ENCODE measurements at places on chromosomes 16 and 17.

DNA sequence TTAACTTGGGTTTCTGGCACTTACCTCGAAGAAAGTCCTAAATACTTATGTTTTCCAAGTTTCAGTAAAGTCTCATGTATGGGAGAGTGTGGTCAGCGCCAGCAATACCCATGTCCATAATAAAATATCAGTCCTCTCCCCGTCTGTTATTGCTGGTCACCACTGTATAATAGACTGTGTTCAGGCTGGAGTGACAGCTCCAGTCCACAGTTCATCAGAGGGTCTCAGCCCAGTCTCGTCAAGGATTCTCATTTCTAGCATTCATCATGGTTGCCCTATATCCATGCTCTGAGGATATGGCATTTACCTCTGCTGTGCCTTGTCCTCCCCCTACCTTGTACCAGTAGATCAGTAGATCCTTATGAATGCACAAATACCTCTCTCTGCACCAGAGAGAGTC, 384.5 kb downstream of the NPIPA7 start:
- no peak for DNase-seq

GRCh38 chr17:3988297-3989040, 24.2 kb upstream of the ATP2A3 start:
- no peak for DNase-seq

- no peak for DNase-seq
Observed at GRCh38 chr16:51276336-51276735, 125.3 kb upstream of the SALL1 start.

GRCh38 chr16:88988980-88989811, 12.2 kb upstream of the CBFA2T3 start:
- DNase-seq, result no peak

DNA sequence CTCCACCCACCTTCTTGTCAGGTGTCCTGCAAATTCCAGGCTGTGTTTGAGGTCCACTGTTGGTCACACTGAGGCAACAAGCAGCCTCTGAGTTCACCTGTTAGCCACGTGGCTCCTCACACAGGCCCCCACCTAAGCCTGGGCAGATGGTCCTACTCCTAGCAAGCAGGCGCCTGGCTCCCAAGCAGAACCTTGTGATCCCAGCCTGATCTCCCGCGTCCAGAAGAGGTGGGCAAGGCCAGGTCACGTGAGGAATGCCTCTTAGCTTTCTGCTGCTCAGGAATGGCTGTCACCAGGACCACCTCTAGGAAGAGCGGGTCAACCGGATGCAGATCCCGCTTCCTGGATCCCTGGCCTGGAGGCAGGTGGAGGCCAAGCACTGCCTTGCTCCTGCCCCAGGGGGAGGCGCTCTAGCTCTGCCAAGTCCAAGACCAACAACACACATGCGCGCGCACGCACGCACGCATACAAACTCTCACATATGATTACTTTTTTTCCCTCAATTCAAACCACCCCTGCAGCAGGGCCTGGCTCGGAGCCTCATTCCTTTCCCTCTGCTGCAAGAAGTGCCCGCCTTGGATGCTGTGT, 9.5 kb downstream of the CYB561 start:
- no peak for DNase-seq

- no peak for DNase-seq
Observed at GRCh38 chr17:82892899-82893565, 53.2 kb upstream of the ZNF750 start.

- no peak for DNase-seq
Observed at GRCh38 chr17:69066482-69066881, 5.8 kb upstream of the ABCA9 start.

DNA sequence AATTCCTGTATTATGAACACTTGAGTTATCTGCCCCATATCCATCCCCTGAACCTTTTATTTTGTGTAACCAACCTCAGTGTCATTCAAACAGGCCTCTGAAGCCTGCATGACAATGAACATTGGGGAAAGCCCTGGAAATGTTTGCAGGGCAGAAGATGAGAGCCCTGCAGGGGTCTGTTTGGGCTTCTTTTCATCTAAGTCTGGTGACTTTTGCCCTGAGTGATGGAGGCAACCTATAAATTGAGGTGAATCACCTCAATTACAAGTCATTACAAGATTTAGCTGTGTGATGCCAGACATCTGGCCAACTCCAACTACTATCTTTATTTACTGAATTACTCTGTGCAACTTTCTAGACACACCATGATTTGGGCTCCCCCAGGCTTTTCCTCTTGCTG, 189.2 kb downstream of the MAF start:
- DNase-seq, result no peak

DNA sequence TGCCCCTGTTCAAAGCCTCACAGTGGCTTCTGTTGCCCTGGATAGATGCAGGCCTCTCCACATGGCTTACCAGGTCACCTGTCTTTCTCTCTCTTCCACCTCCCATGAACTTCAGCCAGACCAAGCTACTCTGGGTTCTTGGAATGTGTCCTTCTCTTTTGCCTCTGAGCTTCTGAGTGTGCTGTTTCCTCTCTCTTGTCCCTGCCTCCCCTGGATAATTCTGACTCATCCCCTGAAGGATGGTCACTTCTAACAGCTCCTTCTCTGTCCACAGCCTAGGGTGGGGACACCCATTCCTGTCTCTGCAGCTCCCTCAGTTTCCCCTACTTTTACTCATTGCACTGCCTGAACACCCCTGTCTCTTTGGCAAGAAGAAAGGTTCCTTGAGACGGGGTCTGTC, 2.9 kb downstream of the GUCY2D start:
- no peak for DNase-seq

GRCh38 chr16:88872650-88873331, 6.3 kb upstream of the PABPN1L start:
- no peak for DNase-seq

DNA sequence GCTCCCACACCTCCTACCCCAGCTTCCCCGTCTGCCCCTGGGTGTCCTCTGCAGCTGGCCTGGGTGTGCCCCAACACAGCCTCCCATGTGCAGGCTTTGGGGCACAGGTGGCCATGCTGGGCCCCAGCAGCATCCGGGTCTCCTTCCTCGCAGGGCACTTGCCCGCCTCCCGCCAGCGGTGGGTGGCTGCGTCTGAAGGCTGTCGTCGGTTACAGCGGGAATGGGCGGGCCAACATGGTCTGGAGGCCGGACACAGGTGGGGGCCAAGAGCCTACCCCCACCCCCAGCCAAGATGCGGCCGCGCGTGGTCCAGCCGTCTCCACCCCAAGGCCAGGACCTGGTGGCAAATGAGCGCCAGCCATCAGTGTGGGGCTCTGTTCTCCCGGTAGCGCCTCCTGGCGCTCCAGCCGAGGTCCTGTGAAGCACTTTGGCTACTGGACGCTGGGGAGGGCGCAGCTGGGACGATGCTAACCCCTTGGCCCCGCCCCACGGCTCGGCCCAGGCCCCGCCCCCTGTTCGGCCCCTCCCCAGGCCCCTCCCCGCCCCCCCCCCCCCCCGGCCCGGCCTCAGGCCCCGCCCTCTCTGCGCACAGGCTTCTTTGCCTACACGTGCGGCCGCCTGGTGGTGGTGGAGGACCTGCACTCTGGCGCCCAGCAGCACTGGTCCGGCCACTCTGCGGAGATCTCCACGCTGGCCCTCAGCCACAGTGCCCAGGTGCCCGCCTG, 7.3 kb upstream of the RHOT2 start:
- peak; percentile 91 for DNase-seq

DNA sequence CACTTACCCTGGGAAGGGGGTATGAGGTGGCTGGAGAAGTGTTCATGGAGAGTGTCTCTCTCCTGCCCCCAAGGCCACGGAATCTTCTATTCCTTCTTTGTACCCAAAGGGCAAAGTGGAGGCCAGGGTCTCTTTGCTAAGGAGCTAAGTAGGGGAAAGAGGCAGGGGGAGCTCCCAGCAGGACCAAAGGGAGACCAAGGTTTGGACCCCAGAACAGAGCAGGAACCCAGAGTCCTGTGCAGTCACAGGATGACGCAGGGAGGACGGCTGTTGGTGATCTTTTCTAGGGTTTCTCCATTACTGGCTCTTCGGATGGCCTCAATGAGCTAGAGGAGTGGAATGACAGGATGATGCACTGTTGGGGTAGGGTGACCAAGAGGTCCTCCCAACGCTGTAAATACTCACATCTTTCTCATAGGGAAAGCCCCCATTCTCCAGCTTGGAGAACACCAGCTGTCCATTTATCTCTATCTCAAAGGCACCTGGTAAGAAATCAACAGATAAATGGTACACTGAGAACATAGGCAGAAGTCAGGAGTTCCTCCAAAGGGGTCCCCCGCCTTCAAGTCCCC, 966 bp downstream of the MIEN1 start:
- peak; percentile 15 for DNase-seq

DNA sequence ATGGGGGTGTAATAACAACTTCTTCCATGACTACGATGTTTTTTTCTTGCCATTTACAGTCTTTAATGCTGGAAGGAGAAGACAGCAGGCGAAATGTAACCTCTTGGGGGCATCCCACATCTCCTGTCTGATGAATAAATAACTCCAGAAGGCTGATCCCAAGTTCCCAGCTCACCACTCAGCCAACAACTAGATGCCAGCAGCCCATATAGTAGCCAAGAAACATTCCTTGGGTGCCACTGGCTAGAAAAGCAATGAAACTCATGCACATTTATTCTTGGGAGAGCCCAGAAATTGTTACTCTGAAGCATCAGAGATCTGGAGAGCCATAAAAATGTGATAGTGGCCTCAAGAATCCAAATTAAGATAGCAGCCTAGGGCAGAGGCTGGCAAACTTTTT, 22.7 kb upstream of the TMEM101 start:
- no peak for DNase-seq

GRCh38 chr17:57004944-57005579, 27.1 kb downstream of the SCPEP1 start:
- DNase-seq, result no peak

- no peak for DNase-seq
Observed at GRCh38 chr17:75289832-75290337, 652 bp upstream of the SLC25A19 start.

DNA sequence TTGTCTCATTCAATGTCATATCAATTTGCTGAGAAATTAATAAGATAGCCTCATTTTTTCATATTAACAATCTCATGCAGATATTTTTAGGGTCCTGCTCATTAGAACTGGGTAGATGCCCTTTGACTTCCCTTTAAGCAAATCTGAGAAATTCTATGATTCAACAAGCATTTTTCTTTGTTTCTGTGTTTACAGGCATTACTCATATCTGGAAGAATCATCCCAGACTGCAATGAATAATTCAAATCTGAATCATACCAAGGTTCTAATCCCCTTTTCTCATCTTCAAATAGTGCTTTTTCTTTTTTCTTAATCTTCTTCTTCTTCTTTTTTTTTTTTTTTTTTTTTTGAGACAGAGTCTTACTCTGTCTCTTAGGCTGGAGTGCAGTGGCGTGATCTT, 69.2 kb upstream of the KIFC3 start:
- DNase-seq, result no peak

DNA sequence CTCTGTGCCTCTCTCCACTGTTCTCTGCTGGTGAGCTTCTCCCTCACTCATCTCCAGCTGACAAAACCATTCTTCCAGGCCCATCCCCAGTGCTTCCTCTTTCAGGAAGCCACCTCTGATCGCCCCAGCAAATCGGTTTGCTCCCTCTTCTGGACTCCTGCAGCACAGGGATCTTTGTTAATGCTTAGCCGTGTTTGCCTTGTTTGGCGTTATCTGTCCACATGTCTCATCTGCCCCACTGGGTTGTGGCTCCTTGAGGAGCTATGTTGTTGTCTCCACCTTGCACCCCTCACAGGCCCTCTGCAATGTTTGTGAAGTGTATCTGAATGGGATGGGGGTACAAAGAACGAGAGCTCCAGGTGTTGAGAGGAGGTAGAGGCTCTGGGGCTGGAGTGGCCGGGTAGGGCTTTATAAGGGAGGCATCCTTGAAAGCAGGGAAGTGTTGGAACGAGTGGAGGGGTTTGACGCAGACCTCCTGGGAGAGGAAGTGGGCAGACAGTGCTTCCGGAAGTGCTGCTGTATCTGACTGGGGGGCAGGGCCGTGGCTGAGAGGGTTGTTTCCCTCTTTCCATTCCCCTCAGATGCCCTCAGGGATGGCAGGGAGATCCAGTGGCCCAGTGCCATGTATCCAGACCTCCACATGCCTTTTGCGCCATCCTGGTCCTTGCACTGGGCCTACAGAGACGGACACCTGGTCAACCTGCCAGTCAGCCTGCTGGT, 27.8 kb downstream of the CASKIN2 start:
- DNase-seq, result no peak

- DNase-seq, result no peak
Observed at GRCh38 chr16:57284209-57284951, at the start of gene PLLP. Gene PLLP (minus strand): TSS chr16:57284672. CDS start chr16:57284540, 132 bp downstream.

DNA sequence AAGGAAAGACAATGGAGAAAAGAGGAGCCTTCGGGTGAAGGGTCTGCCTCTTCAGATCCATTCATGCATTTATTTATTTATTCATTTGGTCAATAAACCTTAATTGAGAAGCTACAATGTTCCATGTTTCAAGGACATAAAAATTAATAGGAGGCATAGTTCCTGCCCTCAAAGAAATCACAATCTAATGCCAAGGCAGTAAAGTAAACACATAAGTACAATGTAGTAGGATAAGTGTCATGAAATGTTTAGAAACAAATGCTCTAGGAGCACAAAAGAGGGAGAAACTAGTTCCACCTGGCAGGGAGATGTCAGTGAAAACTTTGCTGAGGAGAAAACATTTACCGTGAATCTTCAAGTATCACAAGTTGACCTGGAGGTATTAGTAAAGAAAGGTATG, 103.5 kb upstream of the NOG start:
- no peak for DNase-seq

GRCh38 chr16:83912519-83913244, 13.8 kb downstream of the MLYCD start:
- no peak for DNase-seq

DNA sequence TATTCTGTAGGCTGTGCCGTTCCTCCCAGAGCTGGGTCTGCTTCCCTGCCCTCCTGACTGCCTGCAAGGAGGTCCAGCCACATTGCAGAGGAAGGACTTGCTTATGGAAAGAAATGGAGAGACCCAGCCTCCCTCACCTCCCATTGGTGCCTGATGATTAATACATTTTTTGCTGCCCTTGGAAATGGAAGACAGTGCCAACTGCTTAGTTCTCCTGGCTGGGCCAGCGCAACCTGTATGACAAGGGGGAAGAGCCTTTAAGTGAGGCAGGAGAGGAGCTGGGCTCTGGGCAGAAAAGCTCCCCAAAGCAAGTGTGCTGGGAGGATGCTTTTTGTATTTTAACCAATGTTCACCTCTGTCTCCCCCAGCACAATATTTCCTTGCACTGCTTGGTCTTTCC, 238.5 kb downstream of the SOX9 start:
- no peak for DNase-seq

DNA sequence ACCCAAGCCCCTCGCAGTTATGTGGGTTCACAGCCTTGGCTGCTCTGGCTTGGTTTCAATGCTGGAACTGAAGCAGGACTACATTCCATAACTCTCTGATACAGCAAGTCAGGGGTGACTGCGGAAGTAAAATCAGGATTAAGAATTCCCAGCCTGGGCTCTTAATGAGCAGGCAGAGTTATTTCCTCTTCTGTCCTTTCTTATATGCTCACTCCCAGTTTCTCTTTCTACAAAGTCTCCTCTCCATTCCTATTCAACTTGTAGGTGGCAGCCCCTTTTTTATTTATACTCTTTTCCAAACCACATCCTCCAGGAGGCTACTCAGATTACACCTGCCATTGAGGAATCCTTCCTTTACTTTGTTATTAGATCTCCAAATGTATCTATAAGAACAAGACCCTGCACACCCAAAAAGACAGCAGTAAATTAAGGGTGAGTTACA, 40.3 kb downstream of the HOXB1 start:
- DNase-seq, result no peak

- peak; percentile 84 for DNase-seq
Observed at GRCh38 chr17:32876417-32877163, at the start of gene MYO1D. Gene MYO1D (minus strand): TSS chr17:32877124. CDS start chr17:32876872, 252 bp downstream.

GRCh38 chr17:73654241-73654640, 10.0 kb upstream of the SDK2 start:
- DNase-seq, result no peak

GRCh38 chr17:68387435-68388218, 69.7 kb downstream of the WIPI1 start:
- DNase-seq, result no peak

- no peak for DNase-seq
Observed at GRCh38 chr17:11499881-11500280, 98.4 kb upstream of the DNAH9 start.

Measured in hematopoietic multipotent progenitor cell treated with erythropoietin and hydrocortisone succinate and interleukin-3 and kit ligand, for 17 days (in vitro differentiated cells).